ENCODE measurements at places on chromosomes 1 and 21. TPM values are rescaled to one million over a fixed set of nuclear protein-coding genes. Genes with fewer than 3 reads are reported as not detected.

- DNase-seq: no peak
These were observed 28.7 kb upstream of the ETS2 start for GRCh38 chr21:38777015-38777414.

The PEAR1 gene
- total RNA-seq: 4.9 TPM

DNA sequence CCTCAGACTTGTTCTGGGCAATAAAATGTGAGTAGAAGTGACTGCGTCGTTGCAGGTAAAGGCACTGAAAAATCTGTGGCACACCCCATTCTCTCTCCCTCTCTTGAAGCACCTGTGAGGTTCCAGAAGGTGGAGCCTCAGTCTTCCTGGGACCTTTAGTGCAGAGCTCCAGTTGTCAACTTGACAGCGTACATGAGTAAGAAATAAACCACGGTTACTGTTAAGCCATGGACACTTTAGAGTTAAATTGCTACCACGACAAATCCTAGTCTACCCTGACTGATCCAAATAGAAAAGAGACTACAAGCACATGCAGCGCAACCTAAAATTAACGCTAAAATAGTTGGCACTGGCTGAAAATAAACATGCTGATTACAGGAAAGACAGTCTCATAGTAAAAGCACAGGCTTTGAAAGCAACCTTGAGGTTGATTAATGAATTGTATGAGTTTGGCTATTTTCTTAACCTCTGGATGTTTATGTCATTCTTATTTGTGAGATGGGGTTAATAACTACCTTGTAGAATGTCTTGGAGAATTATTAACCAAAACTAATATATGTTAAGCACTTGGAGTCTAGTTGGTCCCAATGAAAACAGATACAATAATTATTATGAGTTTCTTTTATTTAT is 93.0 kb upstream of the PLPPR4 start:
- no peak for DNase-seq

GRCh38 chr1:88746916-88747315 is 62.8 kb downstream of the PKN2 start:
- DNase-seq: no peak

- DNase-seq: peak; percentile 38
These were observed 923.2 kb downstream of the LTN1 start for GRCh38 chr21:28069450-28069923.

DNA sequence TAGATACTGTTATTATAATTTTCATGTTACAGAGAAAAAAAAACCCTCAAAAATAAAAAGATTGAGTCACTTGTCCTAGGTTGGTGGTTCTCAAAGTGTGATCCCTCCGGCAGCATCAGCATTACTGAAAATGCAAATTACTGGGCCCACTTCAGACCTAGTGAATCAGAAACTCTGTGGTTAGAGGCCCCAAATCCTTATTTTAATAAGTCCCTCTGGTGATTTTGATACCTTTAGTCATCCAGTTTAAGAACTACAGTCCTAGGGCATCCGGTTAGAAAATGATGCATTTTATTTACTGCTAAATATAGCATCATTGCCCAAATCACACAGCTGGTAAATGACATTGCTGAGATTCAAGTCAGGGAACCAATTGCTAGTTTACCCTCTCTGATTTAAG is 203.7 kb upstream of the RUNX1 start:
- DNase-seq: no peak

DNA sequence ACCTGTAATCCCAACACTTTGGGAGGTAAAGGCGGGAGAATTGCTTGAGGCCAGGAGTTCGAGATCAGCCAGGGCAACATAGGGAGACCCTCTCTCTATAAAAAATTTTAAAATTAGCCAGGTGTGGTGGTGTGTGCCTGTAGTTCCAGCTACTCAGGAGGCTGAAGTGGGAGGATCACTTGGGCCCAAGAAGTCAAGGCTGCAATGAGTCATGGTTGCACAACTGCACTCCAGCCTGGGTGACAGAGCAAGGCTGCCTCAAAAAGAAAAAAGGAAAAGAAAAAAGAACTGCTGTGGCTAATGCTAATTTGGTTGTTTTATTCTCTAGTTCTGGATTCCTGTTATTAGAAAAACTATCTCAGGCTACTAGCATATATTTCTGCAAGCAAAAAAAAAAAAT is 29.8 kb downstream of the DBT start:
- no peak for DNase-seq

GRCh38 chr1:241330619-241331327 is 26.2 kb downstream of the RGS7 start:
- DNase-seq: no peak

GRCh38 chr1:89125913-89126580 is at the start of gene GBP2:
TSS of gene GBP2 (minus strand) at chr1:89126114. CDS start at chr1:89121966, 4,148 bp downstream.
- DNase-seq: peak; percentile 87

The NOTCH2NLA gene
- total RNA-seq: 61.8 TPM

- no peak for DNase-seq
These were observed 75.6 kb downstream of the SYT6 start for GRCh38 chr1:114078116-114078515.

- DNase-seq: peak; percentile 17
These were observed 60.5 kb downstream of the RABGAP1L start for GRCh38 chr1:174219606-174220370.

The SRGAP2C gene
- 11.7 TPM for total RNA-seq

- no peak for DNase-seq
These were observed 38.3 kb upstream of the GBP5 start for GRCh38 chr1:89310976-89311375.

The LAX1 gene
- 0.17 TPM for total RNA-seq

GRCh38 chr1:47745715-47746609 is 251.2 kb downstream of the TRABD2B start:
- DNase-seq: no peak

DNA sequence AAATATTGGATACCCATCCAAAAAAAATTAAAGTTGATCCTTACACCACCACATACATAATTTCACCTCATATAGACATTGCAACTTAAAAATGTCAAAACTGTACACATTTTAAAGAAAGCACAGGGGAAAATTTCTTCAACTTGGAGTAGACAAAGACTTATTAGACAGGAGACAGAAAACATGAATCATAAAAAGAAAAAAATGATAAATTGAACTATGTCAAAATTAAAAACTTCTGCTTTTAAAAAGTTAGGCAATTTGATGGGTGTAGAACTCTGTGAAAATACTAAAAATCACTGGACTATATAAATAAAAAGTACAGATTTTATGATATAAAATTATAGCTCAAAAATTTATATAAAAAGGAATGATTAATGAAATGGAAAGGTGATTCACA is 4.4 kb upstream of the OR10K1 start:
- DNase-seq: no peak

The SPATA46 gene
- total RNA-seq: not detected

DNA sequence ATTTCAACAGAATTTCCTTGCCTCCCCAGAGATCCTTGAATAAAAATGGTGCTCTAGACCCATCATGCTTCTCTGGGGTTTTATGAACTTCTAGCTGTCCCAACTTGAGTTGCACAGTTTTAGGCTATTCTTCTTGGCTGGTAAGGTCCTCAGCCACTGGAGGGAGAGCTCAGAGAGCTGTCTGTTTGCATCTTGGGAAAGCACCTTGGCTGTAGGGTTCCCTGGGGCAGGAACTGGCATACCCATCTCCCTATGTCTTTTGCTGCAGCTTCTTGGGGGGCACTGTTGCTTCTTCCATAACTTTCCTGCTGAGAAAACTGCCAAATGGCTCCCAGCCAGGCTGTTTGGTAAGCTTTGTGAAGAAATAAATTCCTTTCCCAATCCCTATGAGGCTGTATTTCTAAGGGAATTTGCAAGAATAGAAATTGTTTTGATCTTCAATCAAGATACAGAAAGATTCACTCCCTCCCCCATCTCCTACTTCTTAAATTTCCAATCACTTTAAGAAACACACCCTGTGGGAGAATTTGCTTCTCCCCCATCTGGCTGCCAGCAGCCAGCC is 8.2 kb upstream of the FMOD start:
- no peak for DNase-seq

The LRIF1 gene
- 17.5 TPM for total RNA-seq

- DNase-seq: no peak
These were observed 138.4 kb upstream of the DSCAM start for GRCh38 chr21:40985370-40985769.

GRCh38 chr1:54967372-54967771 is 13.1 kb upstream of the TMEM61 start:
- peak; percentile 34 for DNase-seq

- DNase-seq: peak; percentile 46
These were observed 546.1 kb upstream of the ADAMTS5 start for GRCh38 chr21:27513016-27513415.

The PLA2G5 gene
- not detected for total RNA-seq

The LCA5L gene
- 2.3 TPM for total RNA-seq

The KCNA3 gene
- not detected for total RNA-seq

- peak; percentile 25 for DNase-seq
These were observed 25.5 kb downstream of the CAPN9 start for GRCh38 chr1:230772457-230773395.

GRCh38 chr1:202631076-202631923 is 79.0 kb downstream of the SYT2 start:
- DNase-seq: no peak

DNA sequence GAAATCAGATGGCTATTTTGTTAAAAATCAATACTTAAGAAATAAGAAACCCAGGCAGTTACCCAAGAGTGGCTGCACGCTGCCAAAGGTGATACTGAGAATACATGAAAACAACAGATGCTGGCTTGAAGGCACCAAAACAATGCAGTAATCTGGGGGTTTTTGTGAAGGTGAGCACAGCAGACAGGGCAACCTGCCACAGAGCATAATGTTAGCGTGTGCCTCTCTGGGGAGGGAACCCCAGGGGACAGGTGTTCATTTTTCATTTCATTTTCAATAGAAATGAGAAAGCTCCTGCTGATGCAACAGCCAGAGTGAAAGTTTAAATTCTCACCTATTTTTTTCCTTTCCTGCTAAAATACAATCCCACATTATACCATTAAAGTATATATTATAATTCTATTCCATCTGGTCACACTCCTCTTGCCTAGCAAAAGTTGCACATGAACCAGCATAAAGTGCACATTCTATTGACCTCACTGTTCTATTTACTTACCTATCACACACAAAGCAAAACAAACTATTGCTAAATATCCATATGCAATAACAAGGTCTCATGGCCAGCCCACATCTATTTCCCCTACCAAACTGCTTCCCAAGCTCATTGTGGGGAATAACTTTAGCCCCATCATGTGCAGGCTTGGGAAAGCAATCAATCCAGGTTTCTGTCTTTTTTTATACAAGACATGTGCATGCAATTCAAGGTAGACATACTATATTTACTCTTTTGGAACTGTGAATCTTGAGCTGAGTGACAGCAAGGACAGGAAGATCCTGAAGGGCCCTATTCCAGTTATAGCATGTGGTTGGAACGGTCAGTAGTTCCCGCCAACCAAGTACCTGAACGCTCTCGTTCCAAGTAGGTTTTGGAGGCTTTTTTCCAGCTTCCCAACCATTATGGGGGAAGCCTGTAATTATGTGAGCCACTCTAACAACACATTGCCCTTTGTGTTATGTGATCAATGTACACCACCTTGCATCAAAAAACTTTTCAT is 173.6 kb downstream of the RERE start:
- DNase-seq: no peak

- DNase-seq: no peak
These were observed 35.1 kb downstream of the TNFSF18 start for GRCh38 chr1:173015629-173016028.

- DNase-seq: no peak
These were observed 8.9 kb upstream of the IGFN1 start for GRCh38 chr1:201181726-201182125.

- DNase-seq: no peak
These were observed 295.4 kb downstream of the RRAGC start for GRCh38 chr1:38563942-38564735.

The SPAG17 gene
- 0.33 TPM for total RNA-seq

GRCh38 chr21:44418108-44418875 is 37.0 kb upstream of the LRRC3 start:
- DNase-seq: no peak

The KCNT2 gene
- 0.33 TPM for total RNA-seq

The TTF2 gene
- 41.3 TPM for total RNA-seq

The CELA2A gene
- total RNA-seq: not detected

DNA sequence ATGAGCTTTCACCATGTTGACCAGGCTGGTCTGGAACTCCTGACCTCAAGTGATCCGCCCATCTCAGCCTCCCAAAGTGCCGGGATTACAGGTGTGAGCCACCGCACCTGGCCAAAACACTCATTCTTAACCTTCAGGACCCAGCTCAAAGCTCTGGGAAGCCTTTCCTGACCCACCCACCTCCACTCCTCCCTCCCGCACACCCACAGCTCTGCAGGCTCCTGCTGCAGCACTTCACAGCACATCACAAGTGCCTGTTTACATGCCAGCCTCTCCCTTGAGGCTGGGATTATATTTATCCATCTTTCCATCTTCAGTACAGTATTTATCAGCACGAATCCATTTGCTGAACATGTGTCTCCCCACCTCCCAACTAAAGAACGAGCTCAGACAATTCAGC is 14.9 kb downstream of the SLC9A1 start:
- DNase-seq: no peak

DNA sequence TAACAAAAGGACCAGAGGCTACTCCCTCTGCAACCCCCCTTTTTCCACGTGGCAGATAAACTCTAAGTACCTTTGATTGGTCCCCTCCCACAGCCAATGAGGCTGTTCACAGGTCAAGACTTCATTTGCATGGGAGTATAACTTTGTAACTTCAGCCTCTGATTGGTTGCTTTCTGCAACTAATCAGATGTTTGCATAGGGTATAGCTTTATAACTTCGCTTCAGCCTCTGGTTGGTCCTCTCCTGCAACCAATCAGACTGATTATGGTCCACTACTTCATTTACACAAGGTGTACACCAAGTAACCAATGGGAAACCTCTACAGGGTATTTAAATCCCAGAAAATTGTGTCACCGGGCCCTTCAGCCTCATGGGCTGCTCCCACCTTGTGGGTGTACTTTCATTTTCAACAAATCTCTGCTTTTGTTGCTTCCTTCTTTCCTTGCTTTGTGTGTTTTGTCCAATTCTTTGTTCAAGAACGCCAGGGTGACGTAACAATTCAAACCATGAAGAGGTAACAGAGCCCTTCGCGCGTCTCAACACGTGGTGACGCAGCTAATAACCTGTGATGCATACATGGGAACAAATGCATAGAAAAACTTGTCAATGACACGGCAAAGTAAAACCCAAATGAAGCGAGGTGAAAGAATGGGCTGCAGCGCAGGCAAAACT is 47.2 kb downstream of the VPS26C start:
- DNase-seq: no peak

The GOLT1A gene
- not detected for total RNA-seq

DNA sequence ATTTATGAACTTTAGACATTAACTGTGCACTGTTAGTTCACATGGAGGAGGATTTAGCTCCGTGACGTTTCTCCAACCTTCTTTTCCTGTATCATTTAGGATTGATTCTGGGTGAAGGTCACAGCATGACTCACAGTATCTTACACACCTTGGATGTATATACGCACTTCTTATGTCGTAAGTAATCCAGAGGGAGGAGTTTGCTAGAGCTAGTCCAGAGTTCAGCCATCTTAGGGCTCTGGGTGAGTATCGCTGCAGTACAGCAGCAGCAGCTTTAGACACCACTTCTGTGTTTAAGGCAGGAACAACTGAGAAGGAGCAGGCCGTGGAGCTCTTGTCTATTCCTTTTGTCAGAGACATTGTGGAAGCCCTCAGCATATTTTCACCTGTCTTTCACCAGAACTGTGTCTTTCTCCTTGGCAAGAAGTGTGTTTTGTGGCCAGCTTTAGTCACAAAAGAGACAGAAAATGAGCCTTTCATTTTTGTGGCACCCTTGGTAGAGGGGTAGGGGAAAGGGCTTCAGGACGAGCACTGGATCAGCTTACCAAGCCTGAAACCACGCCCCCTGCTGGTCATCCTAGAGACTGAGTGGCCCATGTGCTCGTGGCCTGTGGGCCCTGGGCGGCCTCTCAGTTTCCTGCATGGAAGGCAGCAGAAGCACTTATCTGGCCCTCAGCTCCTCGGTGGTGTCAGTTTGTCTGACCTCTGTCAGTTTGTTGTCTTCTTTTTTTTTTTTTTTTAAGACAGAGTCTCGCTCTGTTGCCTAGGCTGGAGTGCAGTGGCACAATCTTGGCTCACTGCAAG is 64.0 kb downstream of the ADARB1 start:
- no peak for DNase-seq
